AG09309 (cell line): ENCODE measurements at places on chromosomes 4 and X.

GRCh38 chr4:158913766-158914165 lies 144.9 kb downstream of the FNIP2 start:
- DNase-seq, result no peak

DNA sequence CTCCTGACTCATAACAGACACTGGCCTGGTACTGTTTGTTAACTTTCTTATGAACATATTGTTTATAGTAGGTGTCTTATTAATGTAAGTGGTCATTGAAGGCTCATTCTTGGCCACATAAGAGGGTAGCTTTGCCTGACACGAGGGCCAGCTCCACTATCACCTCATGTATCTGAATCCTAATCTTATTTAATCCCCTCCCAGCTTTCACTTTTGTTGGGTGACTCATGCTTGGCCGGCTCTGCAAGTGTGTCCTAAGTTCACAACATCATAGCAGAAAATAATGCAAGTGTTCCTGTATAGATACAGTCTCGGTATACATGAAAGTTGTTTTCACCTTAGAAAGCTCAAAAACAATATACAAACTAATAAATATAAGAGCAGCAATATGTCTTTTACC lies 283.8 kb downstream of the IQCM start:
- no peak for DNase-seq

DNA sequence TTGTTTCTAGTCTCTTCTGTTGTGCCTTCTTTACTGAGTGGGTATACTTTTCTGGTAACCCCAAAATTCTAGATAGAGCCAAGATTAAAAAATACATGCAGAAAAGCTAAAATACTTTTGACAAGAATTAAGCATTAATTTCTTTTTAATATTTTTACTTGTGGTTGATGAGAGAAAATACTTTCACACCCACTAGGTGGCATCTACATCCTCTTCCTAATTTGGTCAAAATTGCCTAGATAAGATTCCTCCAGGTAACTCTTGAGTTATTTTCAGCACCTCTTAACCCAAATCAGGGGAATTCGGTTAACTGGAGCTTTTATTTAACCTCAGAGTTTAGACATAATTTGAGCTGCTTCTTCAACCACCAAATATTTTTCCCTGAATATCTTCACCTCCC lies 28.4 kb upstream of the COX7B2 start:
- no peak for DNase-seq

DNA sequence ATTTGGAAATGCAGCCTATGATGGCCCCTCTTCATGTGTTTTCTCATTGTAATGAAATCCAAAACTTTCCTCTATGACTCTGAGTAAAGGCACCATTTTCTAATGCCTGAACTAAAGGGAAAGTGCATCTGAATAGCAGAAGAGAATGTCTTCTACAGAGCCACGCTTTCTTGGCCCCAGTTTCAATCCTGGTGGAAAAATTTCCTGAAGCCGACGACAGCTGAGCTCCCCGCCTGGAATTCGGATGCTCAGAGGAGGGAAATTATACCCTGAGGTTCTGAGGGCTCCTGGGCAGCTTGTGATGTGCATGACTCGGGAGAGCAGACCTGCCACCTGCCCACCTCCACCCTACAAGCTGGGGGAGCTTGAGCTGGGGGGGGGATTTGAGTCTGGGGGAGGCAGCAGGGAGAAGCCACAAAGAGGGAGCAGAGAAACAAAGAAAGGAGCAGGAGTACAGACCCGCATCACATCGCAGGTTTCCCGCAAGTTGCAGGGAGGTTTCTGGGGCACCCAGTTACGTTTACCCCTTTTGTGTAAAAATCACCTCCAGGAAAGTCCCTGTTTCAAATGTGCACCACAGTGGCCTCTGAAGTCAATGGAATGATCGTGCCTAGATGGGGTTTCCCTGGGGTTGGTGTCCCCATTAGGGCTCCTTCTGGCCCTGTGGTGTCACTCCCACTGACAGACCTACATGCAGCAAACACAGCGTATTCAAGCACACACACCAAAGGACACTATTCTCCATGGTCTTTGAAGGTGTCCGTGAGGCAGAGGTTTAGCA lies 145.6 kb upstream of the RBPJ start:
- no peak for DNase-seq

DNA sequence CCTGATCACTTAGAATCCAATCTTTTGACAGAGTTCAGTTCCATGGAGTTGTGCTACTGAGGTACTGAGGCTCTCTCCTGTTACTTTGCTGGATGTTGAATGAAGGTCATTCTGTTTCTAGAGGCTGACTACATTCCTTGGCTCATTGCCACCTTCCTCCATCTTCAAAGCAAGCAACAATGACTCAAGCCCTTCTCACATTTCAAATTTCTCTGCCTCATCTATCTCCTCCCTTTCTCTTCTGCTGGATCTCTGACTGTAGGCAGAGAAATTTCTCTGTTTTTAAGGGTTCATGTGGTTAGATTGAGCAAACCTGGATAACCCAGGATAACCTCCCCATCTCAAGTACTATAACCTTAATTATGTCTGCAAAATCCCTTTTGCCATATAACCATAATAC lies 775.4 kb downstream of the STPG2 start:
- DNase-seq, result no peak
